ENCODE measurements at places on chromosomes 16 and 17.

DNA sequence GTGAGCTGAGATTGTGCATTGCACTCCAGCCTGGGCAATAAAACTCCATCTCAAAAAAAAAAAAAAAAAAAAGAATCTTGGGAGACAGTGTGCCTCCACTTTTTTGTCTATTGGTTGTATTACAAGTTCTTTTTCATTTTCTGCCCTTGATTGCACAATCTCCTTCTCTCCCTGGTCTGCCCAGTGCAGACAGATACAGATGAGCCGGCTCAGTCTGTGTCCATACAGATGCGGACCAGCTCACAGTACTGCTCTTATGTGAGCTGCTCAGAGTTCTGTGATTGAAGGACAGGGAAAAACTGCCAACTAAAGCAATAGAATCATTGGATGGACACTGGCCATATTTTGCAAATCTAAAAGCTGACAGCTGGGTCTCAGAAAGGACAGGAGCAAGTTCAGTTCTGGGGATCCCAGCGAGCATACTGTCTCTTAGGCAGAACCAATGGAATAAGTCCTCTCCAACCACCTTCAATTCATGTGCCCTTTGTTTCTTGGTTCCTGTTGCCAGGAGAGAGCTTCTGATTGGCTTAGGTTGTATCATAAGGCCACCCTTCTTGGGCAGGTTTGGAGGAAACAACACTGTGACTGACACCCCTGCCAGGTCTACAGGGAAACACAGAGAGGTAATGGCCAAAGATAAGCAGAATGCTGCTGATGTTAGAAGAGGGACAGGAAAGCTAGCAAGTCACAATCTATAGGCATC lies 495.6 kb upstream of the HSBP1 start:
- no peak for DNase-seq

DNA sequence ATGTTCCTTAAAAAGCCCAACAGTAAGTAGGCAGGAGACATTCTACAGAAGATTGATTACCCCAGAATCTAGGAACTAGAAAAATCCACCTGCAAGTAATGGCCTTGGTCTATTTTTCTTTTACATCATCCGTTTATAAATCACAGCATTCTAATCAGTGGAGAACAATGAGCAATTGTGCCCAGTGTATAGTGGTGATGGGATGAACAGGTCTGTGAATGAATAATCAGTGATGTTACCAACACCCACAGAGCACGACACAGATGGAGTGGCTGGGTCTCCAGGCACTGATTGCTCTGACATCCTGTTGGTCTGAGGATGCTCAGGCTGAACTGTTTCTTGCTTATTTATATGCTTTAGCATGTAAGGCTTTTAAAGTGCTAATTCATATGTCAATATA lies 1251.2 kb upstream of the CDH8 start:
- DNase-seq: no peak

GRCh38 chr17:19239544-19239943 lies 2.4 kb downstream of the EPN2 start:
- no peak for DNase-seq

- DNase-seq: no peak
Observed at GRCh38 chr17:40100419-40100668, at the start of gene NR1D1. NR1D1 (minus strand) TSS chr17:40100589; CDS start chr17:40100094, 495 bp downstream.

GRCh38 chr17:32894245-32894644 lies 17.3 kb upstream of the MYO1D start:
- no peak for DNase-seq

GRCh38 chr16:31265329-31266245 lies 5.8 kb downstream of the ITGAM start:
- no peak for DNase-seq

Data from SHP77 (cell line).